ENCODE measurements at places on chromosomes 4 and X. TPM values are rescaled to one million over a fixed set of nuclear protein-coding genes. Genes with fewer than 3 reads are reported as not detected.

The CFI gene
- total RNA-seq = not detected

The GSX2 gene
- total RNA-seq = not detected

The SPANXN4 gene
- total RNA-seq = not detected

The FNIP2 gene
- 15.5 TPM for total RNA-seq

The SPATA4 gene
- 0.16 TPM for total RNA-seq

The IL13RA2 gene
- not detected for total RNA-seq

The TLR1 gene
- 1.1 TPM for total RNA-seq

The UGT8 gene
- not detected for total RNA-seq

The RAB39B gene
- 13.4 TPM for total RNA-seq

The PDHA1 gene
- 212 TPM for total RNA-seq

DNA sequence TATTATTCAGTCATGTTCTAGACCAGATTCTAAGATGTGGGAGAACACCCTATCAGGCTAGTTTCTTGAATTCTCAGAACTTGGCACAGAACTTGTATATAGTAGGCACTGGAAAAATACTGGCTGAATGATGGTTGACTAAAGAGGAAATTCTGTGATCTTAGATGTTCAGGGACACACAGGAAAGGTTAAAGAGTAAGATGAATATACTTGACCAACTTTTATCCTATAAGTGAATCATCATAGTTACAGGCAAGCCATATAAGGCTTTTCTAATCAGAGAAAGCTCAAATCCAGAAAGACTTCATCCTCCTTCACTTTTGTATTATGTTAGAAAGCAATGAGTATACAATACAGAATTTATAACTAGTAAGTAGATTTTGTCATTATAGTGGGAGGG lies 53.8 kb downstream of the SEPTIN11 start:
- DNase-seq = no peak

- DNase-seq = no peak
Observed at GRCh38 chr4:37693450-37694190, 7.4 kb upstream of the RELL1 start.

- DNase-seq = no peak
Observed at GRCh38 chr4:159979351-159979750, 876.5 kb downstream of the RAPGEF2 start.

DNA sequence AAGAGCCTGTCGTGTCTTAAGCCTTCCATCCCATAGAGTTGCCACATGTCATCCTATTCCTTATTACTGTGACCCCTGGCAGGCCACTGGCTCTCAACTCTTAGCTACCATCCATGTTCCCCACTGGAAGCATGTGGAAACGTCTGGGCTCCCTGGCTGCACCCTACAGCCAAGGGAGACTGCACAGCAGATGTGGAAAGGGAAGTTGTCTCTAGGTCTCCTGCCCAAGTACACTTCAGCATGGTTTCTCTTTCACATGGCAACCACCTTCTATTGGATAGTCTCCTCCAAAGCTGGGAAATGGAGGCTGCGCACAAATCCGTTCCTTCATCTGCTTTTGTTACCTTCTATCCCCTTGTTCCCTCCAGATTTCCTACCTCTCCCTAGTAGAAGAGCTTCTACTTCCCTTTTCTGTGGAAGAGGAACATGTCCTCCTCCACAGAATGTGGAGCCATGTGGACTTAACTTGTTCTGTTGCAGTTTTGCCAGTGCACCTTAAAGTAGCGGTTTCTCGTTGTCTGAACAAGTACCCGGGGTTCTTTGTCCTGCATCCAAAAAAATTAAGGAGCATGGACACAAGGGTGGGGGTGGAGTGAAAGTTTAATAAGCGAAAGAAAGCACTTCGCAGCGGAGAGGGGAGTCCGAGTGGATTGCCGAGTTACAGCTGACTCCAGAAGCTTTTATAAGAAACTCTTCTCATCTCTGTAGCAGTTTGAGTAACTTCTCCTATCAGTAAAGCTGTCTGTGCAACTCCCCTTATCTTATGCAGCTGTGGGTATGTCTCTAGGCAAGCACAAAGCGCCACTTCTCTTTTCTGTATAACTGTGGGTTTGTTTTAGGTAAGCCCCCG lies 52.5 kb downstream of the HMGB2 start:
- no peak for DNase-seq

DNA sequence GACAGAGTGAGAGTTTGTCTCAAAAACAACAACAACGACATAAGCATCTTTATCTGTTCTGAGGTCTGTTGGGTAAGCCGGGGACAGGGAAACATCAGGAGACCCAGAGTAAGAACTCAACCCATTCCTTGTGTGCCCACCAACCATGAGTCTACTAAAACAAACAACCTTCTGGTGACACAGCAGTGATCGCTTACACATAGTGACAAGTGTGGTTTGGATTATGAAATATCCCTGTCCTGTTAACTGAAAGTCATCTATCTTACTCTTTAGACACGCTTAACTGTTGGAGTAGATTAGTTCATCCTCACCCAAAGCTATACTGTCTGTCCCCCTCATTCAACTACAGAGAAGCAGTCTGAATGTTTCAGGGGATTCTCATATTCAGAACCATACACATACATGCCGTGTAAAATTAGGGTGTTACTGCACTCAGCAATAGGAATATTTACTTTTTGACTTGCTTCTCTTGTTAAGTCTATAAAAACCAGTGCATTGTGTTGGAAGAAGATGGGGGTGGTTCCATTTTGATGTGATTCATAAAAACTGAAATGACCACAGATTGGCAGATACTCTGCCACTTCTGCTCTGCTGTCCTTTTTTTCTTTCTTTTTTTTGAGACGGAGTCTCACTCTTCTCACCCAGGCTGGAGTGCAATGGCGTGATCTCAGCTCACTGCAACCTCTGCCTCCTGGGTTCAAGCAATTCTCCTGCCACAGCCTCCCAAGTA lies 27.4 kb downstream of the PHKA2 start:
- no peak for DNase-seq

DNA sequence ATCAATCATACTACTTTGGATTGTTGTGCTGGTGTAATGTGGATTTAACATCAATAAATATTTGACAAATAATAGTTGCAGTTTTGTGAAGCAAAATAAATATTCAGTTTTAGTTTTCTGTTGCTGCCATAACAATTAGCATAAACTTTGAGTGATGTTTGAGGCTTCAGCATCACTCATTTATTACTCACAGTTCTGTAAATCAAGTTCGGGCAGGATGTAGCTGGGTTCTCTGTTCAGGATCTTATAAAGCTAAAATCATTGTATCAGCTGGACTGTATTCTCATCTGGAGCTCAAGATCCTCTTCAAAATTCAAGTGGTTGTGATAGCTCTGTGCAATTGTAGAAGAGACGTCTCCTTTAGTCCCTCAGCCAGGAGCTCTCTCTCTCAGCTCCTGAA lies 81.7 kb downstream of the CBR4 start:
- DNase-seq = no peak

DNA sequence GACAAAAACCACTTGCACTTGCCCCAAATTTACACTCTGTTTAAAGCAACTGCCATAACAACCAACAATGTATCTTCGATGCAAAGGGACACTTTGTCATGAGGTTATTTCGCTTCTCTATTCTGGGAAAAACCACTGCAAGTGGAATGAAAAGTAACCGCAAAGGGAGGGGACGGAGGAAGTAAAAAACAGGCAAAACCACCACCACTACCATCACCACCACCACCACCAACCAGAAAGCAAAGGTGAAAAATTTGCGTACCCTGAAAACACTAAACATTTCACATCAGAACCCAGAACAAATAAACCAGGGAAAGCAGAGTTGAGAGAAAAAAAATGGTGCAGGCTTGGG lies 1.2 kb upstream of the N4BP2 start:
- DNase-seq = peak; percentile 53

- DNase-seq = no peak
Observed at GRCh38 chrX:103253608-103254007, 1.3 kb downstream of the TCEAL8 start.

DNA sequence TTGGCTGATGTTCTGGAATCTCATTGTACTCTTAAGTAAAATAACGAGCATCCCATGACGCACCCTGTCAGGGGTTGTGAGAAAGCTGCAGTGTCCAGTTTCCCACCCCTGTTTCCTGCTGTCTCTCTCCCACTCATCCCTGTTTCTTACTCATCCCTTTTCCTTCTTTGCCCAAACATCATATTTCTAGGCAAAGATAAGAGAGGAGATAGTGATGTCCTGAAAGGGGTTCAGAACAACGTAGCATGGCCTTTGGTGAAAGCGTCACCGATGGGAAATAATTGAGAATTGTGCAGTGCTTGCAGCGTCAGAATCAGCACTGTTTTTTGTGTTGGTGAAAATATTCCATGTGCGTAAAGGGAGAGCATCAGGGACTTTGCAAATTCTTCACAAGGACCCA lies 23.5 kb upstream of the TMEM165 start:
- no peak for DNase-seq

DNA sequence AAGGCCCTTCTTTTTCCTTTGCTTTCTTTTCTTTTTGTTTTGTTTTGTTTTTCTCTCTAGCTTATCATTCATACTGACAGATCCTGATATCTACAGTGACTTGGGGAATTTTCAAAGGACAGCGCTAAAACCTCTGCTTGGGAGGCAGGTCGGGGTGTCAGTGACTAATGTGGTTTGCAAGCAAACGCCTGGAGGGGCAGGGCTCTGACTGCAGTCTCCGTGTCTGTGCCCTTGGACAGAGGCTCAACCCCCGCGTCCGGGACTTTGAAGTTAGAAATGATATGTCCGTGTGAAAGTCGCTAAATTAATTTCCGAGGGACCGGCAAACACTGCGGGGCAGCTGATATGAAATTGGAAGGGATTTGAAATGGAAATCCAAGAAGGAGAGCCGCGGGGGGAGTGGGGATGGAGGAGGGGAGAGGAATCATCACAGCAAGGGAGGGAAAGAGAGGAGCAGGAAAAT lies 312.4 kb downstream of the DHRSX start:
- DNase-seq = no peak

GRCh38 chr4:173498023-173498422 lies 32.0 kb downstream of the HAND2 start:
- DNase-seq = no peak

DNA sequence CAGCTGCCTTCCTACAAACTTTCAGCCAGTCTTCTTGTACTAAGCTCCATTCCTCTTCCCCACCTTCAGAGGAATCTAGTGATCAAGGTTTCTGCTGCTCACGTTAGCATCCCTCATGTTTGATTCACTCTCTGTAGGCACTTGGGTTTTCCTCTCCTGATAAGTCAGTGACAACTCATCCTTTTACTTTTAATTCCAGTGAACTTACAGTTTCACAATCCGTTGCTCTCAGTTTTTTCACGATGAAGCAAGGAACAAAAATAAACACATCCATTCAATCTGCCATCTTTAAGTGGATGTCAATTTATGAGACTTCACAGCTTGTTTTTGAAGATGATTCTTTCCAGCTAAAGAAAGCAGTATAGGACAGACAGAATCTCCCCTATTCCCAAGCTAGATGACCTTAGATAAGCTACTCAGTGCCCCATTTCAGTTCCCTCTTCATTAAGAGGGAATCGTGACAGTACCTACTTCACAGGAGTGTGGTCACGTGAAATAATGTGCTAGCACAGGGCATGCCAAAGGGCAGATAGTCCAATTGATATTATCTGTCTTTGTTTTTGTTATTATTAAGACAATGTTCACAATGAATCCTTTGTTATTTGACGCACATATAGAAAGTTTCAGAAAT lies 234.3 kb downstream of the PALLD start:
- no peak for DNase-seq

DNA sequence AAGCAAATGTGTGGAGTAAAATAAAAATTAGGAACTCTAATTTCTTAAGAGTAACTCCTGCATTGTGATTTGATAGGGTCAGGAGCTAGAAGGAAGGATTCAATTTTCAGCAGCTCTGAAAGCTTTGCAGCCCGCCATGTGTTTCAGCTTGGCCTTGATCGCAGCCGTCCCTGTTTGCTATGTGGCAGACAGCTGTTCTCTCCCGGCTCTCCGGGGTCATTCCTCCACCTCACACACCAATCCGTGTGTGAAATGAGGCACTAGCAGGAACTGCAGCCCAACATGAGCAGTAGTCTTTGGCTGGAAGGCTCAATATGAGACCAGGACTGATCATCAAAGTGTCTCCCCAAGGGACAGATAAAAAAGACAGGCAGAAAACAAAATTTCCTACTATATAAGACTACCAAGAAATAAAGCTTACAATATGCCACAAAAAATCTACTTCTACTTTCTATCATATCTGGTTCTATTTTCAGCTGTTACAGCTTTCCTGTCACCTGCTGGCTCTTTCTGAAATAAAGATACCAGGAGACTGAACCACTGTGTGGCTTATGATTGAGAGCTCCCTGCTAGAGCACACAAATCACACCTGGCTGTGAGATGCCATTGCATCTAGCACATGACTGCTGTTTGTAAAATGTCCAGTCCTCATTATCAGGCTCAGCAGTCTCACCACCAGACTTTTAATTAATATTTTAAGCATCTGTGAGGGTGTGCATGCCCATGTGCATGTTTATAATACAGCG lies 44.1 kb upstream of the SEC24B start:
- no peak for DNase-seq

GRCh38 chr4:95591278-95591677 lies 42.5 kb upstream of the UNC5C start:
- no peak for DNase-seq

- no peak for DNase-seq
Observed at GRCh38 chr4:91325495-91325894, 978.3 kb upstream of the GRID2 start.

GRCh38 chrX:71976753-71977152 lies 66.1 kb downstream of the NHSL2 start:
- DNase-seq = no peak

GRCh38 chr4:139171876-139172691 lies 4.9 kb downstream of the ELF2 start:
- DNase-seq = no peak

GRCh38 chr4:184934961-184935360 lies 83.3 kb upstream of the HELT start:
- no peak for DNase-seq

DNA sequence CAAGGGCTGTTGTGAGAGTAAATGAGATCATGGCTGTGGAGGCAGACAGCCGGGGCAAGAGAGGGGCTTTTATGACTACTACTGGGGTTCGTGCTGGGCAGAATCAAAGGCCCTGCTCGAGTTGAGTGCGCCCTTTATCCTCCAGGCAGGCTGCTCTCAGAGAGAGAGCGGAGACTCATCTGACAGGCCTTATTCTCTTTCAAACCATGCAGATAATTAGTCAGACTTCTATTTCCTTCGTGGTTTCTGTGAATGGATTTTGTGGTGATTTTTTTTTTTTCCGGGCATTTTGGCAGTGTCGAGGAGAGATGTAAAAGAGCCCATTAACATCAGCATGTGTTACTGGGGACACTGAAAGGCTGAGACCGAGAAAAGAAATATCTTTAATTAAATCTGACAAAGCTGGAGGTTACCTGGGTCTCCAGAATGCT lies 73.6 kb downstream of the MED28 start:
- DNase-seq = no peak
